GM23248 (cell line): ENCODE measurements at places on chromosomes 5 and 9.

- H3K36me3 ChIP-seq = no peaks in the 10 kb centered on the region
- no peaks in the 10 kb centered on the region for H3K4me1 ChIP-seq
- DNase-seq = no peak
- H3K4me3 ChIP-seq = no peak overlapping the region
- H3K27me3 ChIP-seq = no peaks in the 10 kb centered on the region
- H3K27ac ChIP-seq = no peak overlapping the region
Observed at GRCh38 chr9:84835745-84836144, 166.2 kb downstream of the NTRK2 start.

DNA sequence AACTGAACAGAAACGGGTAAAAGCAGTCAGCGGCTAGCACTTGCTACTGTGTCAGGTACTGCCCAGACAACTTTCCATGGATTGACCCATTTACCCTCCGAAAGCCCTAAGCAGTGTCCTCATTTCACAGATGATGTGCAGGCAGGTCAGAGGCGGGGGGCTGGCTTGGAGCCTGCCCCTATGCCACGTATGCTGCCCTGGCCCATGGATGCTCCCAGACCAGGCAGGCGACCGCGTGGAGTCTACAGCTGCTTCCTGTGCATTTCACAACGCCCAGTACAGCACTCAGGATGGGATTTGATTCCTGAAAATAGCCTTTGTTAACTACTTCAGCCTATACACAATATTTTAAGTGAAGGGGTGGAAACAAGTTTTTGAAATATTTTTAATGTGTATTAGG is 202.9 kb downstream of the NXNL2 start:
- no peak overlapping the region for H3K4me3 ChIP-seq
- H3K36me3 ChIP-seq = no peaks in the 10 kb centered on the region
- no peak overlapping the region for H3K27ac ChIP-seq

DNA sequence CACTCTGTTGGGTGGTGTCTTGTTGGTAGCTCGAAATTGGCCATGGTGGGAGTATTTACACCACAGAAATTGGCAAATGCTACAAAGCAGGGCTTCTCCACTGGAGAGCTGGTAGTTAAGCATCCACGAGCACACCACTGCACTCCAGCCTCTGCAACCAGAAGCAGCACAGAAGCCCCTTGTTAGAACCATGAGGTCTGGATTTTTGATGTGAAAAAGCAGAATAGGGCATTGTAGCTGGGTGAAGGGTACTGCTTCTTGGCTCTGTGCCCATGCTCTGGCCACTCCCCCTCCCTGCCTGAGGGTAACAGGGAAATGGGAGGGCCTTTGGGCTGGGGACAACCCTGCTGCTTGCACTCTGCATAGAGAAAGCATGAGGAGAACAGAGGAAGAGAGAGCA is 81.2 kb upstream of the UBTD2 start:
- H3K36me3 ChIP-seq = peaks cover 11% of the 10 kb centered on the region; the same call in 1 of the 2 replicates
- H3K27ac ChIP-seq = no peak overlapping the region
- no peaks in the 10 kb centered on the region for H3K27me3 ChIP-seq
- peak; percentile 7 for DNase-seq
- H3K4me3 ChIP-seq = no peak overlapping the region

- H3K36me3 ChIP-seq = peaks cover 13% of the 10 kb centered on the region
- H3K27ac ChIP-seq = peak overlapping the region; percentile 100
- no peaks in the 10 kb centered on the region for H3K27me3 ChIP-seq
- peaks cover 23% of the 10 kb centered on the region for H3K4me1 ChIP-seq
- peak; percentile 72 for DNase-seq
- H3K4me3 ChIP-seq = peak overlapping the region; percentile 97
Observed at GRCh38 chr5:91382530-91383026, 539 bp downstream of the ARRDC3 start.

DNA sequence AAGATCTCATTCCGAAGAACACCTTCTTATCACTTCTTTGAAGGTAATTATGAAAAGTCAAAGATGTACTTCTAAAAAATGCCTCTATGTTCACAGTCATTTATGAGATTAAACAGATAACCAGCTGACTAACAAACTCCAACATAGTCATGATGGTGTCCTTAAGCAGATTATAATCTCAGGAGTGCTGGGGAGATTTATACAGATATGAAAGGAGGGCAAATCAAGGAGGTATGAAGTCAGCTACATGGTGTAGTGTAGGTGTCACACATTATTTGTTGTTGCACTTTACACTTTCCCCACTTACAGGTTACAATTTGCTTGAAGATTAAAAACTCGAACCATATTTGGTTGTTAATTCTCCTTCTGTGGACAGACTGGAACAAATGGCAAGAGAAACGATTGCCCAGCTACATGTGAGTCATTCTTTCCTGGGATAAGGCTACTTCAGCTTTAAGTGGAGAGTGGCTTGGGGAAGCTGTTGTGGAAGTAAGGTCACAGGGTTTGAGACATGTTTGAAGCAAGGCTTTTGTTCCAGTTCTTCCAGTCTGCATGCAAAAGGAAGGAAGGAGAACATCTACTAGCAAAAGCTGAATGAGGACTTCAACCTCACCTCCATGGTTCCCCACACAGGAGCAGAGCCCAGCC is 320.1 kb downstream of the ADGRV1 start:
- no peak overlapping the region for H3K4me3 ChIP-seq
- no peaks in the 10 kb centered on the region for H3K36me3 ChIP-seq
- DNase-seq = peak; percentile 44
- H3K27ac ChIP-seq = no peak overlapping the region
- peaks cover 56% of the 10 kb centered on the region for H3K27me3 ChIP-seq
- H3K4me1 ChIP-seq = no peaks in the 10 kb centered on the region

GRCh38 chr9:37939575-37940095 is 35.7 kb upstream of the SLC25A51 start:
- H3K36me3 ChIP-seq = no peaks in the 10 kb centered on the region
- H3K27ac ChIP-seq = no peak overlapping the region; the same call in 1 of the 2 replicates
- H3K4me3 ChIP-seq = no peak overlapping the region
- H3K27me3 ChIP-seq = no peaks in the 10 kb centered on the region
- H3K4me1 ChIP-seq = peaks cover 76% of the 10 kb centered on the region

DNA sequence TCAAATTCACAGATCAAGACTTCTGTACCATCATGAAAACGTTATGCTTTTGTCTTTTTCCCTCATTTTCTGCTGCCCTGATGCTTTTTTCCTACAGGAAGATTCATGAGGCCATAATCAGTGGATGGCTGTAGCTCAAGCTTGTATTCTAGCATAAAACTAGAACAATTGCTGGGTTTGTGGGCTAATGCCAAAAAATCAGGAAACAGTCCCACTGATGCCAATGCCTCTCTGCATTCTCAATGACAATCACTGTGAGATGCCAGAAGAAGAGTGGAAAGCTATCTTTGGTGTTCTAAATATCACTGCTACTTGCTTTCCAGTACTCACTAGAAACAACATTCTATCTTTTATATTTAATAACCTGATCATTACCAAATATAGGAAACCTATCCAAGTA is 33.3 kb upstream of the FAM170A start:
- H3K27me3 ChIP-seq = no peaks in the 10 kb centered on the region
- no peaks in the 10 kb centered on the region for H3K36me3 ChIP-seq
- H3K27ac ChIP-seq = no peak overlapping the region
- H3K4me3 ChIP-seq = no peak overlapping the region

DNA sequence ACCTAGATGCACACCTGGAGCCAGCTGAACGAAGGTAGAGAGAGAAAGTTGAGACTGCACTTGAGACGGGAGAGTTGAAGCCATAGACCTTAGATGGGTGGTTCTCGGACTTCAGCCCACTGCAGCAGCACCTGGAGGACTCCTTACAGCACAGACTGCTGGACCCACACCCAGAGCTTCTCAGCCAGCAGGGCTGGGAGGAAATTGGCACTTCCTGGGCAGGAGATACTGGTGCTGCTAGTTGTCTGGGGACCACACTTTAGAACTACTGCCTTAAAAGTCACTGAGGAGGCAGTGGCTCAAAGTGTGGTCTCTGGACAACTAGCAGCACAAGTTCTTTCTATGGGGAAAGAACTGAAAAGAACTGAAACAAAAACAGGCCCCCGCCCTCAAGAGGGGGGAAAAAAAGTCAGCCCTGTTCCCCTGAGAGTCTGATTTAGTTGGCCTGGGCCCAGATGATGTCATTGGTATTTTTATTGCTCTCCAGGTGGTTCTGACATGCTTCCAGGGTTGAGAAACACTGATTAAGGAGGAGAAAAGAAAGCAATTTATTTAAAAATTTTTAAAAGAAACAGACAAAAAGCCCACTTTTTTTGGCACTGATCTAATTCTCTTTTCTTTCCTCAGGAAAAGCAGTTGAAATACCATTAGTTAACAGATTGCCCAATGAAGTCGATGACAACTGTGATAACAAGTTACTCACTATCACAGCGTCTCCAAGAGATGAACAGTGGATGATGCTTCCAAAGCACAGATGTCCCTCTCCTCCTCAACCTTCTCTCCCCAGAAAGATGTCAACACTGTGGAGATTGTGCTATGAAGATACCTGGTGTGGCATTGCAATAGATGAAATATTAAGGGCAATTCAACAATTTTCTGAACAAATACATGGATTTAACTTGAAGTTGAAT is 73.6 kb upstream of the ADAMTS16 start:
- peak; percentile 5 for DNase-seq
- H3K27me3 ChIP-seq = peaks cover 42% of the 10 kb centered on the region

DNA sequence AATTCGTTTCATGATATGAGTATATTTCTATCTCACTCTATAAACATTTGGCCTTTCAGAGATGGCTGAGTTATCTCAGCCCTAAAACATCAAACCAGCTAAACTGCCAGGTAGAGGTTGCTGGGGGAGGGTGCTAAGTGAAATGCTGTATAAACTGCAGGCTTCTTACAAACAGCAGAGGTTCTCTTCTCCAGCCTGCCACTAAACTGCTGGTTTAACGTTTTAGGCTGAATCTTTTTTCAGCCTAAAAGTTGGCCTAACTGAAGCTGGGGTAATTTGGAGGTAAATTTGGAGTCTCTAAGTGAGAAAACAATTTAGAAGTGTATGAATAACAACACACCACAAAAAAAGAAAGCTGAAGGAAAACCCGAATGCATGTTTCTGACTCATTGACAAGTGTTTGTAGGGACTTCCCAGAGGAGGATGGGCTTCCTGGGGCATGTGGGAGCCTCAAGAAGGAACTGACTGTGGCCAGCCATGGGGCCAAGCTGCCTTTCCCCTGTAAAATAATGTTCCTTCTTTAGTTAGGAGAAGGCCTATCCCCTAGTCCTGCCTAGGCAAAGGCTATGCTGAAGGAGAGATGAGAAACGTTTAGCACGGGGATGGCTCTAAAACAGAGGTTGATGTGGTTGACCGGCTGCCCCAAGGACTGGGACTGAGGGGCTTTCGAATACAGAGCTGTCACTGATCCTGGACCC is 44.3 kb downstream of the SLC28A3 start:
- H3K4me3 ChIP-seq = no peak overlapping the region
- no peaks in the 10 kb centered on the region; the same call in 1 of the 2 replicates for H3K27me3 ChIP-seq
- H3K4me1 ChIP-seq = peaks cover 29% of the 10 kb centered on the region
- peak overlapping the region; percentile 66 for H3K27ac ChIP-seq

- no peaks in the 10 kb centered on the region for H3K4me1 ChIP-seq
- no peak overlapping the region for H3K4me3 ChIP-seq
- H3K27ac ChIP-seq = no peak overlapping the region
- 0 out of 2 replicates have a peak, but pooled peaks cover 3% of the 10 kb centered on the region for H3K36me3 ChIP-seq
- no peak for DNase-seq
Observed at GRCh38 chr9:5429873-5430564, 7.7 kb downstream of the PLGRKT start.

DNA sequence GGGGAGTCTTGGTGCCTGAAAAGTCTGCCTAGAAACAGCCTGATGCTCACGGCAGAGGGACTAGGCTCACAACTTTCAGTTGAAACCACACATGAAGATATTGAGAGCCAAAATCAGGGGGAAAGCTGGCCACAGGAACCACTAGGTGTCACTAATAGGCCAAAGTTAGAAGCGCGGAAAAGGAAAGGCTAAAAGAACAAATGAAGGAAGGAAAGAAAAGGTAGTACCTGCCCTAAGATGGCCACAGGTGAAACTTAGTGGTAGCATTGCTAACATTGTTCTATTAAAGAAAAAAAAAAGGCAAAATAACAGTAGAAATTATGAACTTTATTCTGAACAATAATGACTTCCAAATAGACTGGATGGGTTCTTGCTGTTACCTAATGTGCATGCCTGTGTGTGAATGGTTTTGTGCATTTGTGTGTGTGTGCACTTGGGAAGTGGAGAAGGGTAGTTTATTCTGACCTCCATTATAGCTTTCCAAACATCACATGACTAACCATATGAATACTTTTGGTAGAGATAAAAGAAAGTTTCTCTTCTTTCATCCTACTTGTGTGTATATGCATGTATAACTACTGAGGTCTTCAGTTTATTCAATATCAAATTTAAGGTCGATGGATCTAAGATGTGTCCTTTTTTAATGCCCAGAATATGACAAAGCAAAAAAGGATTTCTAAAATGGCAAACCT is 2.1 kb upstream of the RFESD start:
- no peak overlapping the region for H3K27ac ChIP-seq
- no peaks in the 10 kb centered on the region for H3K36me3 ChIP-seq
- peak; percentile 74 for DNase-seq

DNA sequence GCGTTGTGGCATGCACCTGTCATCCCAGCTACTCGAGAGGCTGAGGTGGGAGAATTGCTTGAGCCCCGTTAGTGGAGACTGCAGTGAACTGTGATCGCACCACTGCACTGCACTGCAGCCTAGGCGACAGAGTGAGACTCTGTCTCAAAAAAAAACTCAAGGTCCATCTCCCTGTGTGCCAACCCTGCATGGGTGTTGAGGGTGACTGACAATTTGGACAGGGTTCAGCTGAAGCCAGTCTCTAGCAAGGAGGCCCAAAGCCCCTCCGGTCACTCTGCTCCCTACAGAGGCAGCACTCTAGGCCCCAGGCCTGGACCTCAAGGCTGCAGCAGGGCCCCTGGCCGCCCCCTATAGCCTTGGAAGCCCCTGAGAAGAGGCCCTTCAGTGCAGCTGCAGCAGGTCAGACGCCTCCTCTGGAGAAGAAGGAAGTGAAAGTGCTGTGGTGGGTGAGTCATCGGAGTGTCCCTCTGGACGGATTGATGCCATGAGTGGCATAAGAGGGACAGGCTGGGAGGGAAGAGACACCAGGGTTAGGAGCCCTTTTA is 39.2 kb upstream of the NEK6 start:
- no peak overlapping the region for H3K4me3 ChIP-seq
- no peak overlapping the region for H3K27ac ChIP-seq
- peaks cover 4% of the 10 kb centered on the region; the same call in 1 of the 2 replicates for H3K4me1 ChIP-seq
- DNase-seq = peak; percentile 78
- no peaks in the 10 kb centered on the region for H3K27me3 ChIP-seq
